ENCODE measurements at places on chromosomes 3 and 15. TPM values are rescaled to one million over a fixed set of nuclear protein-coding genes. Genes with fewer than 3 reads are reported as not detected.

Gene EMC7
- total RNA-seq, result 102 TPM

Gene C3orf85
- total RNA-seq, result not detected

Gene ARNT2
- 7.6 TPM for total RNA-seq

Gene ANKRD34C
- not detected for total RNA-seq

Gene OSTN
- total RNA-seq, result 10.4 TPM

Gene SIDT1
- 0.28 TPM for total RNA-seq

Gene STRA6
- total RNA-seq, result 2.5 TPM

Gene MEGF11
- total RNA-seq, result not detected

Gene PLXNB1
- total RNA-seq, result 5.6 TPM

Gene GOLGA8O
- total RNA-seq, result 0.56 TPM

Gene RAF1
- total RNA-seq, result 78.4 TPM

Gene THSD4
- total RNA-seq, result 42.6 TPM

Gene TEX55
- not detected for total RNA-seq

Gene GNB4
- total RNA-seq, result 104 TPM

Gene PTX3
- 1,917 TPM for total RNA-seq

Gene ADGRG7
- not detected for total RNA-seq

Gene GHSR
- not detected for total RNA-seq

Gene CHL1
- not detected for total RNA-seq

Gene RARRES1
- total RNA-seq, result 111 TPM

Gene SEMA4B
- total RNA-seq, result 24.2 TPM

Gene LRRC34
- total RNA-seq, result 2.9 TPM

Gene TNIK
- total RNA-seq, result 38.3 TPM

Gene CADPS
- 0.85 TPM for total RNA-seq

Gene CYP1A2
- total RNA-seq, result not detected

Gene SENP8
- total RNA-seq, result 2.0 TPM

Gene FHIT
- total RNA-seq, result 1.7 TPM

Gene TLR9
- not detected for total RNA-seq

Gene SOX14
- total RNA-seq, result not detected

Gene ADAMTS9
- total RNA-seq, result 4.2 TPM

Gene ARL14
- not detected for total RNA-seq

Gene WWTR1
- total RNA-seq, result 24.0 TPM

Gene HRH1
- total RNA-seq, result 9.6 TPM

Gene CKMT1A
- total RNA-seq, result not detected

Gene TF
- total RNA-seq, result not detected

Gene TTBK2
- total RNA-seq, result 10.1 TPM

Gene CPNE9
- not detected for total RNA-seq

Gene ROBO1
- total RNA-seq, result 57.3 TPM

Gene DUOX2
- total RNA-seq, result under 0.01 TPM
